ENCODE measurements at places on chromosomes 2 and 18.

- no peak for DNase-seq
Observed at GRCh38 chr2:174666845-174667244, 69.2 kb upstream of the WIPF1 start.

DNA sequence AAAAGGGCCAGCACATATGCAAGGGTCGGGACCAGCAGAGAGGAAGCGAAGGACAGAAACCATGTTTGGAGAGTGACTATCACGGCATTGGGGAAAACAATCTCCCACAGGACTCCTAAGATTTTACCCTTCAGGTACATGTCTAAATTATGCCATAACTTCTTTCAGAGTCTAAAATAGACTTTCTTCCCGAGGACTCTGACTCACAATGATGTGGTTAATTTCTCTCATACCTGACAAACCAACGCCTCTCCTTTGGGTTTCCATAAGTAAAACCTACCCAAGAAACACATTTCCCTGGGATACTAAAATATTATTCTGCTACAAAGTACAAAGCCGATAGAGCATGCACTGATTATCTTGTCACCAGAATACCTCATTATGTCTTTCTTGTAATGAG lies 127.8 kb upstream of the NETO1 start:
- no peak for DNase-seq

DNA sequence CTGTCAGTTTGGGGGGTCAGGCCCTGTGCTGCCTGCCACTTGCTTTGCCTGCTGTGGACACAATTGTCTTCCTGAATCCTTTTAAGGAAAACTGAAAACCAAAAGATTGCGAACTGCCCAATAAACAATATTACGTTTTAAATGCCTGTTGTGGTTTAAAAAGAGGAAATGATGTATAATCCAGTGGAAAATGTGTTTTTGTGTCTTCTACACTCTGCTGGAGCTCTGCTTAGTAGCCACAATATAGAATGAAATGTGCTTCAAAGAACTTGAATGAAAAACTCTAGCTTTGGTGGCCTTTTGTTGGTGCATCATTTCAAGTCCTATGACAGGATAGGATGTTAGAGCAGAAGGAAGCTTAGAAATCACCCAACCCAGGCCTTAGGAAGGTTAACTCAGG lies 23.2 kb upstream of the CABYR start:
- no peak for DNase-seq

- no peak for DNase-seq
Observed at GRCh38 chr2:52084759-52085158, 1052.8 kb upstream of the NRXN1 start.

DNA sequence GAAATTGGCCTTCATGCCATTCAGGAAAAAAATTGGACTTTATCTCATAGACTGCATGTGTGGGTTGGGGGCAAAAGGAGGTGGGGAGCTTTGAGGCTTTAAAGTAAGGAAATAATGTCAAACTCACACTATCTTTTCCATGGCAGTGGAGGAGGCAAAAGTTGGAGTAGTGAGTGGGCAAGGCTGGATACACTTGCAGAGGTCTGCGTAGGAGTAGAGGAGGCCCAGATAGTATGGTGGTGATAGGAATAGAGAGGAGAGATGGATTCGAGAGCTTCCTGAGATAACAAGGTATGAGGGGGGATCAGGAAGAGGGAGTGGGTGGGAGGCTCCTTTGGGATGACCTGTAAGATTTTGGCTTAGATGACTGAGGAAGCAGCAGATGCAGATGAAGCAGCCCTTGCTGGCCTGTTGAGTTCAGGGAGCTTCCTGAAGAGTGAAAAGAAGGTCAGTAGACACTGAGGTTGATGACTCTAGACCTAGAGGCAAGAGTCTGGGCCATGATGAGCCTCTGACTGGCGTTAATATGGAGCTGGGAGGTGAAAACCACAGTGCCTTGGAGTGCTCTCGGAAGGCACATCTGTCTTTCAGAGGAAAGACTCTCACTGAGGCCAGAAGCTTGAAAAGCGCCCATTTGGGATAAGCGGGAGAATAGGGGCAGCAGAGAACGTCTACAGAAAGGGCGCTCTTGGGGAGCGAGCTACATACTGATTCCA lies 5.8 kb downstream of the UNC50 start:
- no peak for DNase-seq

DNA sequence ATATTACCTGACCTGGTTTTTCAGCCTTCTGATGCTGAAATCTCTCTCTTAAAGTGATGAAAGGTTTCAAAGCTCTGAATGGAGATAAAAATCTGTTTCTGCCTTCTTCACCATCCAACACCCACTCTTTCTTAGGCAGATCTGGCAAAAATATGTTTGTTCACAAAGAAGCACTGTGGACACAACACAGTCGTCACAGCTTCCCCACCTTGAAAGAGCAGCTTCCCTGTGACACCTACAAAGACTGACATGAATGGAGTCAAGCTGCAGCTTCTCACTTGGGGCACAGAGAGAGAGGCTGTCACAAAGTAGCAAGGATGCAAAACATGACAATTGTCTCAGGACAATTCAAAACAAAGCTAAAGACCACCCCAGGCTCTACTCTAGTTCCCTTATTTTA lies 86.5 kb downstream of the ICOS start:
- no peak for DNase-seq

- DNase-seq, result no peak
Observed at GRCh38 chr2:65431421-65432226, 775 bp downstream of the SPRED2 start.

- no peak for DNase-seq
Observed at GRCh38 chr2:128341621-128342020, 23.0 kb upstream of the HS6ST1 start.

DNA sequence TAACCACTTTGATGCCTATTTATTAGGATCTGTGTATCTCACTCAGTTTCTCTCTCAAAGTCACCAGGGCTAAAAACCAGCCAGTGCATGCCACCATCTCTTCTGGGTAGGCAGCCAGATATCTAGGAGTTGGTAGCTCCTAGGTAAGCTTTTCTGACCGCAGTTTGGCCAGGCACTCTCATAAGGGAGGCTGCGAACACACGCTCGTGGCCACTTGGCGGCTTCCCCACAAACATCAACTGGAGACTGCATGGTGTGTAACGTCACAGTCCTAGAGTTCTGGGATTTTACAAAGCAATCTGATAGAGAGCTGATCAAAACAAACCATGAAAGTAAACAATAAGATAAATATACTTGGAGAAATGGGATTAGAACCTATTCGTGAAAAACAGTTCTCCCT lies 424.3 kb upstream of the ACVR2A start:
- DNase-seq, result no peak

DNA sequence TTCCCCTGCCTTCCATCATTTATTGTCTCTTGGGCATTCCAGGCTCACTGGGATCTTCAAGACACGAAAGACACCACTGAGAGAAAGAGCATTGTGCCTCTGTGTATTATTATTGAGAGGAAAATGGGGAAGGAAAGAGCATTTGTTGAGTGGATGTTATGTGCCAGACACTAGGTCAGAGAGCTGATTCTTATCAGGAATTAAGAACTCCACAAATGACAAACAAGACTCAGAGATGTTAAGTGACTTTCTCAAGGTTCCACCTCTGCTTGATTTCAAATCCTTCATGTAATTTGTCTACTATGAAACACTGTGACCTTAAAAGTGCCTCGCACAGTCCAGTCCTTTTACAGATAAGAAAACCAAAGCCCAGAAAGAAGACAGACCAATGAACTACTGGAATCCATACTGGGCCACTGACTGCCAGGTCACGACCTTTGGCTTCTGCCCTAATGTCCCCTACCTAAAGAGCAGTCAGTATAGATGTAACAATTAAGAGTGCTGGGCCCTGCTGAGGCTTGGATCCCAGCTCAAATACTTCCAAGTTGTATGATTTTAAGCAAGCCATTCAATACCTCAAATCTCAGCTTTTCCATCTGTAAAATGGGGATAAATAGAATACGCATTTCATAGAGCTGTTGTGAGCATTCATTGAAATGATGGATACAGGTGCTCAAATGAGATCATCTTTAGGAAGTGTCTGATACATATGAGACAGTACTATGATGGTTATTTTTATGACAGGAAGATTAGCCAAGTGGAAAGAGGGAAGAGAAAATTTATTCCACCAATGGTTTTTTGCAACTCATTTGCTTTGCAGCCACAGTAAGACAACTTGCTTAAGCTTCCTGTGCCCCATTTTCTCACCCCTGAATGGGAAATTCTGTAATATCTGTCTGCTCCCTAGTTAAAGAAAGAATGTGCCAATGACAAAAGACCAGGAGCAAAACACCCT lies 10.9 kb downstream of the KLF7 start:
- no peak for DNase-seq

GRCh38 chr2:821546-821945 lies 129.1 kb upstream of the SNTG2 start:
- DNase-seq, result no peak

GRCh38 chr2:99643787-99644418 lies 154.1 kb upstream of the REV1 start:
- no peak for DNase-seq

GRCh38 chr2:154452906-154453493 lies 245.5 kb upstream of the KCNJ3 start:
- DNase-seq, result peak; percentile 13

- DNase-seq, result no peak
Observed at GRCh38 chr2:133726973-133727372, 158.7 kb upstream of the NCKAP5 start.

DNA sequence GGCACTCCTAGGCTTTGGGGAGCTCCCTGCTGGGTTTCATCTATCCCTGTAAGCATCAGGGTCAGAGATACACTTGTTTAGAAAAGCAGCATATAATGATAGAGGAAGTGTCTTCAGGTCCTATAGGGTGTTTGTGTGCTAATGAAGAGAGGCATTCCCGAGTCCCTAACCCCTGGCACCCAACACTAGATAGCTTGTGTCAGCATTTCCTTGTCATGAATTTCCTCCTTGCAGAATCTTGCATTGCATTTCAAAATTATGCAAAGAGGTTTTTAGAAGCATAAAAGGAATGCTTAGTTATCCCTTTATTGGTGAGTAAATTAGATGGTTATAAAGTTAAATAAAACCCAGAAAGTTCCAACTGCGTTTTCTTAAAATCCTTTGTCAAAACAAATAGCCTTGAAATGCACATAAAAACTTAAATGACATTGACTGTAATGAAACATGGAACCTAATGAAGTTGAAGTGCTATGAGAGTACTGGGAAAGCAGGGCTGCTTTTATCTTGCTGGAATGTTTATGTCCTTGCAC lies 63.7 kb upstream of the LHCGR start:
- DNase-seq, result no peak

- DNase-seq, result no peak
Observed at GRCh38 chr2:38934742-38935141, 45.1 kb downstream of the ARHGEF33 start.

DNA sequence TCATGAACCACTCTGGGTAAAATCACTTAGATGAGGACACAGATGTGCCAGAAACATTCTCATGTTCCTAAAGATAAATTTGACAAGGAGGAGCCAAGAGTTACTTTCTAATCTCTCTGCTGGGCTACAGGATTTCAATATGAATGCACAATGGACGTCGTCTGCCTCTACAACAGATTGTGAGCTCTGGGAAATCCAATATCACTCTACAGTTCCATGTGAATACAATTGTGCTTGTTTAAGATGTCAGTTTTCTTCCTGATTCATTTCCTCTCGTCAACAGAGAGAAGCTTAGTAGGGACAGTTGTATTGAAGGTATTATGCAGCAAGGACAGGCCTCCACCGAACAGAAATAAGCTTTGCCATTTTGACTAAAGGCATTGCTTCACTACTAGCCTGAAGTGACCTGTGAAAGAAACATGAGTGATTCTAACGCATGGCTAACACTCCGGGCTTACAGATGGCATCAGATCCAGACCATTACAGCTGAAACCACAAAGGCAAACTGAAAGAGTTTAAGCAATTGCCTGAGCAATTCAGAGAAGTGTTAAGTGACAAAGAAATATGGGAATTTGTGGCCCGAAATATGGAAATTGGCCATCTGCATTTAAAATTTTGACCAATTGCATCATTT lies 1591.5 kb downstream of the LRP1B start:
- DNase-seq, result no peak

GRCh38 chr18:59040770-59041148 lies 98.9 kb upstream of the SEC11C start:
- DNase-seq, result no peak

DNA sequence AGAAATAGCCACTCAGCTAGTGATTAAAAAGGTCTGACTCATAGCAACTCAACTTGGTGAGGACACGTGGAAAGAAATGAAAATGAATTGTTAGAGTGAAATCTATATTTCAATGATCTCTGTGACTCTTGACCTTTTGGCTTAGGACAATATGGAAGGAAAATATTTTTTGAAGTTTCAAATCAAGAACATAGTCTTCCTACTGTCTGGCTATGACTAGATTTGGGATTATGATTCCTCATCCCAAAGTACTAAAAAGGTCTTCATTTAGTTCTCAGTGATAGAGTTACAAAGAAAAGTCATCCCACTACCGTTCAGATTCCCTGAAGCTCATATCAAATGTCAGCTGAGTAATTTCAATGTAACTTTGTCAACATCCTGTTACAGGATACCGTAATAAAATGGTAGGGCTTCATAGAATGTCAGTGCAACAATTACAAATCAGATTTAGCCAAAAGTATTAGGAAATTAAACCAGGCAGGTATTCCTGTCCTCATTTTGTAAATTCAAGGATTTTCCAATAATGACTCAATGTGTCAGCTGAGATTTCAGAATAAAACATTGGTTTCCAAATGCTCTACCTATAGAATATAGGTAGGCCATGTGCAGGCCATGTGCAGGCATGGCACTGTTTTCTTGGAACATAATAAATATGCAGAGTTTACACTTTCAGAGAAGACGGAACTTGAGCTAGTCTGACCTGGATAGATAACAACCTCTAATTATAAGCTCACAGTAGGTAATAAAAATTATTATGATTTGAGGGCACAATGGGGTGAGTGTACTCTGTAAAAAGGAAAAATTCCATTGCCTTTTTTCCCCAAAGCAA lies 36.0 kb downstream of the ANKRD29 start:
- DNase-seq, result no peak

GRCh38 chr2:174688079-174688478 lies 76.2 kb downstream of the CHRNA1 start:
- DNase-seq, result no peak

DNA sequence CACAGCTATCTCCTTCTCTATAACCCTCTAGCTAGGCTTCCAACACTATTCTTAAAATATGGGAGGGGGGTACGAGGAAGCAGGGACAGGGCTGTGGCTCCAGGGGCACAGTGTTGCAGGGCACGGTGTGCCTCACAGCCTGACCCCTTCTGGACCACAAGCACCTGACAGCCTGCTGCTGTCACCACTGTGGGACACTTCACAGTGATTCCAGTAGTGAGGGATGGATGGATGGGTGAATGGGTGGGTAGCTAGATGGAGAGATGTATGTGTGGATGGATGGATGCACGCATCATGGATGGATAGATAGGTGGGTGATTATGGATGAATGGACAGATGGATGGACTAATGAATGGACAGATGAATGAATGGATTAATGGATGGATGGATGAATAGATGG lies 21.6 kb downstream of the PXDN start:
- no peak for DNase-seq

- no peak for DNase-seq
Observed at GRCh38 chr18:50569930-50570329, 10.0 kb downstream of the MAPK4 start.

- peak; percentile 57 for DNase-seq
Observed at GRCh38 chr2:221517696-221518151, 54.4 kb downstream of the EPHA4 start.

- DNase-seq, result no peak
Observed at GRCh38 chr2:4101936-4102335, 398.6 kb downstream of the DCDC2C start.

Measured in GM12878 (cell line).